ENCODE measurements at places on chromosomes 13 and 19.
A peak's percentile ranks its signal among the peaks of the same experiment; 100 is the strongest.

DNA sequence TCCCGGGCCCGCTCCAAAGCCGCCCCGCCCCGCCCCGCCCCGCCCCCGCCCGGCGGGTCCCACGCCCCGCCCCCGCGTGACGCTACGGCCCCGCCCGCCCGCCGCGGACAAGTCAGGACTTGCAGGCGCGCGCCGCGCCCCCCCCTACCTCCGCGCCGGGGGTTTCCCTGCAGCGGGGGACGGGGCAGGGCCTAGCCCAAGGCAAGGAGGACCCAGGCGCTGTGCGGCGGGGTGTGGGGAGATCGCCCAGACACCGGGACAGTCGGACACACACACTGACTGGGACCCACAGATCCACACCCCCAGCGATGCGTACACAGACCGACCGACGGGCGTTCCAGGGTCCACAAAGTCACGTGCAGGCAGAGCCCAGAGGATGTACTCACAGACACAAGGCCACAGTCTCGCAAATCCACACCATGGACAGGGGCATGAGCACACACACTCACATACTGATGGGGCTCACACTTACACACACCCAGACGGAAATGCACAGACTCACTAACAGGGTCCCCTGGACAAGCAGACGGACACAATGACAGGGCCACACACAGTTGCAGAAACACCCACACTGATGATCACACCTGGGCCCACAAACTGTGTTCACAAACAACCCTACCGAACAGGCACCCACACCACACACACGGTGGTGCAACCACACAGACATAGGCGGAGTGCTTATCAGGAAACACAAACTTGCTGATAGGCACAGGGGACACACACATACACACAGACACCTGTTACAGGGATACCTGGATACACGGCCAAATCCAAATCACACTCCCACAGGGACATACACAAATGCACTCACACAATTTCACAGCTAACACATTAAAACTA, 436 bp upstream of the BBC3 start:
- no peaks in the 10 kb centered on the region for H3K27me3 ChIP-seq
- peak overlapping the region; percentile 88 for H3K27ac ChIP-seq
- peak; percentile 87 for DNase-seq
- no peaks in the 10 kb centered on the region for H3K36me3 ChIP-seq

DNA sequence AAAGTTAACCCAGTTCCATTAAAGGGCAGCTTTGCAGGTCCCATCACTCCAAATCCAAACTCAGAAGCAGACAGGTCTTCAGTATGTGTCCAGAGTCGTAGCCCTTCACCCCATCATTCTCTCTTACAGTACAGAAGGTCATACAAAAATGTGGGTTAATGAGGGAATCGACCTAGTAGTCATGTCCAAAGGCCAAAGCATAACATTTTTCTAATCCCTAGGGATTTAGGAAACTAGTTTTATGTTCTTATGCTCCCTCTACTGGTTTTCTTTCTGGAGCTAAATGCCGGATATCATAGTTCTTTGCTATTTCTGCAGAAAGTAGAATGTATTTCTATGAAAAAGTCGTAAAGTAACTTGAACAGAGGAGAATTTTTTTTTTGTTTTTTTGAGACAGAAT, 72.2 kb downstream of the DHRS12 start:
- no peak for DNase-seq
- peaks cover 9% of the 10 kb centered on the region for H3K4me1 ChIP-seq
- H3K36me3 ChIP-seq: no peaks in the 10 kb centered on the region
- no peak overlapping the region for H3K4me3 ChIP-seq

DNA sequence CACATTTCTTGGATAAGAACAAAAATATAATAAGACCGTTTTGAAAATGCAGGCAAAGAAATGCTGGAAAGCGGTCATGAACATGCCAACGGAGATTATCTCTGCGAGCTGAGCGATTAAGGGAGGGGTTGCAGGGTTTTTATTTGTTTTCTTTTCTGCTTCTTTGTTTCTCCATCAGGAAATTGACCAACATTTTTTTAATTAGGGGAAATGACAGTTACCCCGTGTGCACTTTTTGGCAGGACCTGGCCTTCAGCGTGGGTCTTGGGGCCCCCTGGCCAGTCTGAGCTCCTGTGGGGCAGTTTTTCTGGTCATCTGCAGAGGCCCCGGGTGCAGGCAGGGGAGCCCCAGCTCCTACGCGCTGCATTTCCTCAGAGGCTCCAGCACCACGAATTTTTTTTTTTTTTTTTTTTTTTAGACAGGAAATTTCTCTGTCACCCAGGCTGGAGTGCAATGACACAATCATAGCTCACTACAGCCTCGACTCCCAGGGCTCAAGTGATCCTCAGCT, 31.3 kb upstream of the HOMER3 start:
- no peak overlapping the region for H3K27ac ChIP-seq
- H3K4me1 ChIP-seq: no peaks in the 10 kb centered on the region
- no peak overlapping the region for H3K4me3 ChIP-seq
- H3K27me3 ChIP-seq: no peaks in the 10 kb centered on the region
- no peak for DNase-seq

DNA sequence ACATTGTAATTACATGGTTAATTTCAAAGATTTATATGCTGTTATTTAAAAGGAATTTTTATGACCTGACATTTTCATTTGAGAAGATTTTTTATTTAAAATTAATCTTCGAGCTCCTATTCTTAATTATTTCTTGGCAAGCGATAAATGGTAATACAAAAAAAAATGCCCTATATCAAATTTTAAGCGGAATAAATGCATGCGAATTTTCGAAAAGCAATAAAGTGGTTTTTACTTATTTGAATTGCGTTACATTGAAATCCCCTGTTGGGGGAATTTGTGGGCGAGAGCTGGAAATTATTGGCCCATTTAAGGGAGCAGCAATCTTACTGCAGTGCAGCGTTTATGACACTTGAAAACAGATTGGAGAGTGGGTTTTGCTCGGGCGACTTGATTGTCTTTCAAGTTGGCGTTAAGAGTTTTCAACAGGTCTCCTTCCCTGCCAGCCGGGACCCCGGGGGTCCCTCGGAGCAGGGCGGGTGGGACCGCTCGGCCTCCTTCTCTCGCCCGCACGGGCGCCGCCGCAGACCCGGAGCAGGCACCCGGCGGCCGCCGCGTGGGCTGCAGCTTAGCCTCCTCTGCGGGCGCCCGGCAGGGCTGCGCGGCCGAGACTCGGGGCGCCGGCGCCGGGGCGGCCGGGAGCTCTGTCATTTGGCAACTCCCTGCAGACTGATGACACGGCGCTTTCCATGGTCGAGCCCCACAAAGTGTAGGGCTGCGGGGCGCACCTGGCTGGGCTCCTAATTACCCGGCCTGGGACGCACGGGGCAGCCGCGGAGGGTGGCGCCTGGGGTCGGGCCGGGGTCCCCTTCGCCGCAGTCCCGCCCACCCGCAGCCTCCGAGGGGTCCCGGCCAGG, 255.1 kb upstream of the SOX21 start:
- no peak for DNase-seq
- H3K27ac ChIP-seq: no peak overlapping the region
- H3K36me3 ChIP-seq: no peaks in the 10 kb centered on the region
- H3K4me1 ChIP-seq: peaks cover 6% of the 10 kb centered on the region
- no peak overlapping the region for H3K4me3 ChIP-seq

DNA sequence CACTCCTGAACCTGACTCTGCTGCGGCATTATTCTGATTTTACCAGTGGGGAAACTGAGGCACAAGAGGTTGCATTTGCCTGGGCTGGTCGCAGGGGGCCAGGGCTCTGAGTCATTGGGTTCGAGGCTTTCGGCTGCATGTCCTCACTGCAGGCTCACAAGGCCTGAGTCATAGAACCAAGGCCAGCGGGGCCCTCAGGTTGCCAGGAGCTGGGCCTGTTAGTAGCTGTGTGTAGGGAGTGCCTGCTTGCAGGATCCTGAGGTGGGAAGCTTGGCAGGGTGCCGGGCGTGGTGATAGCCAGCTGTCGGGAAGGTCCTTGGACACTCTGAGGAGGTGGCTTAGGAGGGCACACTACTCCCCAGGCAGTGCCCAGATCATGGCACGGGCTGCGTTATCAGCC, 21.6 kb upstream of the F2RL3 start:
- H3K27me3 ChIP-seq: no peaks in the 10 kb centered on the region
- H3K36me3 ChIP-seq: peaks cover 77% of the 10 kb centered on the region
- H3K27ac ChIP-seq: no peak overlapping the region
- no peaks in the 10 kb centered on the region for H3K4me1 ChIP-seq

DNA sequence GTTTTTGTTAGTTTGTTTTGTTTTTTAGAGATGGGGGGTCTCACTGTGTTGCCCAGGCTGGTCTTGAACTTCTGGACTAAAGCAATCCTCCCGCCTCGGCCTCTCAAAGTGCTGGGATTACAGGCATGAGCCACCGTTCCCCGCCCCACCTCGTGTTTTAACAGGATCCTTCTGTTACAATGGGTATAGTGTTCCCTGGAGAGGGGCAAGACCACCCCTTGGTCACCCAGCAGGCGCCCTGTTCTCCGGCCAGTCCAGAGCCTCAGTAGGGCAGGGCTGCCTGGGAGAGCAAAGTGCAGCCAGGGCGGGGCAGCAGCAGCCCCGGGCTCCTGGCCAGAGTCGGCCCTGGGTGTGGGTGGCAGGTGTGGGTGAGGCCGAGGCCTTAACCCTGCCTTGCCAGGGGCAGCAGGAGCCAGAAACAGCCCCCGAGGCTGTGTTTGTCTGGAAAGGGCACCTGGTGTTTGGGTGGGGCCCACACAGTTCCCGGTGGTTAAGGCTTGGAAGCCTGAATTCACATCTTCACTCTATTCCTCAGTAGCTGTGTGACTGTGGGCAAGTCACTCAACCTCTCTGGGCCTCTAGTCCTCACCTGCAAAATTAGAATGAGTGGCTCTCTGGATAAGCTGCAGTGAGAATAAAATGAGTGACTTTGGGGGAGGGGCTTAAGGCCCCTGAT, 7.2 kb downstream of the VASP start:
- peaks cover 10% of the 10 kb centered on the region for H3K36me3 ChIP-seq
- H3K27me3 ChIP-seq: no peaks in the 10 kb centered on the region
- peak overlapping the region; percentile 84 for H3K27ac ChIP-seq
- DNase-seq: no peak

- no peak overlapping the region for H3K27ac ChIP-seq
- H3K27me3 ChIP-seq: no peaks in the 10 kb centered on the region
- no peak overlapping the region for H3K4me3 ChIP-seq
- H3K36me3 ChIP-seq: no peaks in the 10 kb centered on the region
Measured at GRCh38 chr13:87058786-87059329, 612.3 kb upstream of the SLITRK5 start.

DNA sequence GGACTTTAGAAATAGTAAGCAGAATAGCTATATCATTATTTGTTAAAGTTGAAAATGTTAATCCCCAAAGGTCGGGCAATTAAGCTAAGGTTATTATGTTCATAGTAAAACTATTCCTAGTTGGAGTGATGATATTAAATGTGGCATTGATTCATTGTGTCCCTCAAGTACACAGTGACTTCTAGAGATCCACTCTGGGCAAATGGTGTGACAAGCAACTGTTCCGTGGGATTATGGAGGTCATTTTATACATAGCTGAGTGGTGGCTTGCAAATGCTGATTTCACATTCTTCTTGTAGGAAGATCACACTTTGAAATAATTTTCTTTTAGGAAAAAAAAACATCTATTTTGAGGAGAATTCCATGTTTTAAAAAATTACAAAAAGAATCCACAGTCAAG, 317.8 kb downstream of the ATP8A2 start:
- no peak overlapping the region for H3K27ac ChIP-seq
- no peaks in the 10 kb centered on the region for H3K36me3 ChIP-seq
- H3K4me3 ChIP-seq: no peak overlapping the region
- H3K4me1 ChIP-seq: no peaks in the 10 kb centered on the region
- peaks cover 4% of the 10 kb centered on the region for H3K27me3 ChIP-seq

- DNase-seq: no peak
- H3K27me3 ChIP-seq: no peaks in the 10 kb centered on the region
- H3K4me1 ChIP-seq: peaks cover 3% of the 10 kb centered on the region
- H3K4me3 ChIP-seq: peak overlapping the region; percentile 91
- H3K27ac ChIP-seq: peak overlapping the region; percentile 93
- H3K36me3 ChIP-seq: peaks cover 7% of the 10 kb centered on the region
Measured at GRCh38 chr19:50026550-50026906, 723 bp downstream of the ZNF473 start.
